NCI-H146 (cell line): ENCODE measurements at places on chromosomes 4 and X.

DNA sequence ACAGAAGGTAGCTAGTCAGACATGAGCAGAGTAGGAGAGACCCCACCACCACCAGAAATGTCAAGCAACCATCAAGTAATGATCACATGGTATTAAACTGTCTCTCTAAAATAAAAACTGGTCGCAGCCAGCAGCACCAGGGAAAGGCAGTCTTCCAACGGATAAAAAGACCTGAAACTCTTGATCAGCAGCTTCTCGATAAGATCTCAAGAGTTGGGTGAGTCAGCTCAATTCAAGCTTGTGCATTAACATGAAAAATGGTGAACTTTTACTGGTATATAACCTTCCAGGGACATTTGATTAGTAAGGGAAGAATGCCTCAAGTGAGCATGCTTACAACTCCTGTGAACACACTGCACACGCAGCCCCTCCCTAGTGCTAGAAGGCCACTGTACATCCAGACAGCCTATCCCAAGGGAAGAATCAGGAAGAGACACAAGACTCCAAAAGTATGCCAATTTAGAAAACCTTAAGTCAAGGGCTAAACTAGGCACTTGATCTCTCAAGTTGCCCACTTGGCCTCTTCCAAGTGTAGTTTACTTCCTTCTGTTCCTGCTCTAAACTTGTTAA lies 270.0 kb upstream of the GNPDA2 start:
- DNase-seq = no peak

DNA sequence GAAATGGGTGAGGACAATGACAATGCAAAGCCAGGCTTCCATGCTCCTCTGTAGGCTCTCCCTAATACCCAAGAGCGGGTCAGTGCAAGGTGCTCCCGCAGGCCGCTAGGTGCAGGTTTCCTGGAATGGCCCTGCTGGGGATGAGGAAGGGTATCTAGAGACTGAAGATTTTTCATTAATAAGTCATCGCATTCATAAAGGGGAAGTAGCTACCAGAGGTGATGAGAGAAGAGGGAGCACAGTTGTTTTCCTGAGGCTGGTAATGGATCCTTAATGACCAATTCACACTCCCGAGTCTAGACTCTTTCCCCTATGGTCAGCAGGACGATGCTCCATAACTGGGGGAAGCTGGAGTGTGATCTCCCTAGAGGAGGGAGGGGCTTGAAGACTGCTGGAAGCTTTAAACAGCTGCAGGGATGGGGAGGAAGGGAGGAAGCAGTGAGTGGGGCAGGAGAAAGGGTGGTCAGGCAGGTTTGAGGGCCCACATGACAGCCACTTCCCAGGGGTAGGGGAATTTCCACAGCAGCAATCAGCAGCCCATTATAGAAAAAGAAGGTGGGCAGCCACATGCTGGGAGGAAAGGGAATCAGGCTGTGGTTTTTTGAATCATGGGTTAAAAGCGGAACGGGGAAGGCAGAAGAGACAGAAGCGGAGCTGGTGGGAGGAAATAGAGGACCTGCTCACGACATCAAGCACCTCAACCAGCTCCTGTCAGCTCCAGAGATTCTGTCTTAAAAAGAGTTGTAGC lies 10.2 kb upstream of the ATP6AP2 start:
- DNase-seq = no peak

DNA sequence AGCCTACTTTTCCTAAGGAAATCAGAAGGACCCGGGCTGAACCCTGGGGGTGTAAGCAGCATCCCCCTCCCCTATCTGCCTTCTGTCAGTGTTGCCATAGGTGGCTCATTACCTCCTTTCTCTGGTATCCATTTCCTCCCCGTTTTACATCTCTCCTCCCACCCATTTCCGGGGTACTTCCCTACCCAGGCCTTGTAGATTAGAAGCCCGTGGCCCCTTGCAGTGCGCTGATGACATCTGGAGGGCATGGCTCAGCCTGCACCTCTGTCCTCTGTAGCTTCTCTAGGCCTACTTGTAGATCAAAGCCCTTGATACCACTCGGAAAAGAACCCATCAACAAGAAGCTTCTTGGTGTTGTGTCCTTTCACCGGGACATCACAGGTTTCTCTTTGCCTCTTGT lies 71.8 kb downstream of the NBDY start:
- DNase-seq = no peak

- no peak for DNase-seq
These were observed 28.2 kb downstream of the FAM149A start for GRCh38 chr4:186132577-186133242.

GRCh38 chr4:94076498-94076897 lies 131.2 kb upstream of the SMARCAD1 start:
- no peak for DNase-seq

- DNase-seq = no peak
These were observed 23.3 kb upstream of the CHRNA9 start for GRCh38 chr4:40311811-40312346.

GRCh38 chrX:52213276-52213675 lies 28.6 kb downstream of the MAGED4 start:
- no peak for DNase-seq

DNA sequence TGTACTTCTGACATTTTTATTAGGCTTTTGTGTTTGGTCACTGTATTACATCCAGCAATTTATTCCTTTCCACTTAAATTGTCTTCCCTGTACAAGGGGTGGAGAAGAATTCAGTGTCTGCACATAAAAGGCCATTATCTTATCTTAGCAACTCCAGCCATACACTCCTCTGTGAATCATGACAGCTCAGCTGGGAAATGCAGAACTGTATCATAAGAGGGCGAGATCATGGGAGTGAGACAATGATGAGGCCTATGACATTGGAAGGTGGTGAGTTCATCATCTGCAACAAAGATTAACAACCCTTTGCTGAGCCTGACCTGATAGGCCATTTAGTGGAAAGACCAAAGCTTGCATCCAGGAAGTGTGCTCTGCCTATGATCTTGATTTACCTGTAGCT lies 33.3 kb downstream of the SLIT2 start:
- DNase-seq = no peak

DNA sequence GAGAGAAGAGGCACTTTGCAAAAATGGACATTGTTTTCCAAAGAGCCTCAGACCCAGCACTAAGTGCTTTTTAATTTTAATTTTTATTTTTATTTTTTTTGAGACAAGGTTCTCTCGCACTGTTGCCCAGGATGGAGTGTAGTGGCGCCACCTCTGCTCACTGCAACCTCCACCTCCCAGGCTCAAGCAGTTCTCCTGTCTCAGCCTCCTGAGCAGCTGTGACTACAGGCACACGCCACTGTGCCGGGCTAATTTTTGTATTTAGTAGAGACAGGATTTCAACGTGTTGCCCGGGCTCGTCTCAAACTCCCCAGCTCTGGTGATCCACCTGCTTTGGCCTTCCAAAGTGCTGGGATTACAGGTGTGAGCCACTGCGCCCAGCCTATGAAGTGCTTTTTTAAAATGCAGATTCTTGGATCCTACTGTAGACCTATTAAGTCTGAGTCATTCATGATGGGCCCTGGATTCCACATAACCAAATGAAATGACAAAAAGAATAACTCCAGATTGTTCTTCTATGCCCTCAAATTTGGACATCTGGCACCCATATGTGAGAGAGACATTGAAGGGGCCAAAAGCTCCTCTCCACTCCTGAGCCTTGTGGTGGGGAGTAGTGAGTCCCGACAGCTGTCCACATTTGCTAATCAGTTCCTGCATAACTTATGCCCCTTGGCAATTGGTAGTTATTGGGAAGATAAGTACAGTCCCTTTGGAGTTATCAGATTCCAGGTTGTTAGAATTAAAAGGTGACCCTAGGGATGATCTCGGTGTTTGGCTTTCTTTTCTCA lies 3.6 kb downstream of the NOCT start:
- no peak for DNase-seq

DNA sequence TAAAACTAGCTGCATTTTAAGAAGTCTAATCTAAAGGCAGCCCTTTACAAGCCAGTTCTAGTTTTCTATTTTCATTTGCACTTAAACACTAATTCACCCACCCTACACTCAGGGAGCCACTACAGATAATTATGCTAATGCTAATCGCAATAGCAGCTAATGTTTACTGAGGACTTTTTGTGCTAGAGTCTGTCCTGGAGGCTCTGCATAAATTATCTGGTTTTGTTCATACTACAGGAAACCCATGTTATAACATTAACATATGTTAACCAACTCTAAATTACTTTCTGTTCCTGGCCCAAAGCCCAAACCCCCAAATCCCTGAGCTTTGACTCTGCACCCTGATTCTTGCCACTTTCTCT lies 480 bp upstream of the RADX start:
- no peak for DNase-seq

DNA sequence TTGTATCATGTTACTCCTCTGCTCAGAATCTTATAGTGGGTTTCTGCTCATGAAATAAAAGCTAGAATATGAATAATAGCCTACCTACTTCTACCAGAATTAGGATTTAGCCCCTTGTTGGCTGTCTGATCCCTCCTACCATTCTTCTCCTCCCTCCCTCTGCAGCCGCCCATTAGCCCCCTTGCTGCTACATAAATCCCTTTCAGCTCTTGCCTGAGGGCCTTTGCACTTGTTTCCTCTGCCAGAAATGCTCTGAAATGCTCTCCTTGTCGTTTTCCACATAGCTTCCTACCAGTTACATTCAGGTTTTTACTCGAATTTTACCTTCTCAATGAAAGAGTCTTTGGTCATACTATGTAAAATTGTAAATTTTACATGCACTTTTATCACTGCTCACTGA lies 159.2 kb downstream of the ADGRL3 start:
- peak; percentile 10 for DNase-seq

DNA sequence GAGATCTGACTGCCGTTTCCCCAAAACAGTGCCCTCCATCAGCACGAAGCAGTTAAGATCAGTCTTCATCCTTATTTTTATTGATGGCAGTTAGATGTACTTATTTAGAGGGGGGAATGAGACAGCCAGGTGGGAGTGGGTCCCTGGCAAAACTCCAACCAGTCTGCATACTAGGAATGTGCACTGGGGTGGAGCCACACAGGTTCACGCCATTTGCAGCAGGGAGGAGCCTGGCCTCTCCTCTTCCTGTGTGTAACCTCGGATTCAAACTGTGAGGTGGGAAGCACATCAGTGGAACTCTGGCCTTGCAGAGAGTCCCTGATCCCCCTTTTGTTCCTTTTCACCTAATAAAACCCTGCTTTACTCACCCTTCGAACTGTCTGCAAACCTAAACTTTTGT lies 987.7 kb upstream of the GRIA3 start:
- no peak for DNase-seq

GRCh38 chr4:88526221-88526815 lies 2.7 kb upstream of the PYURF start:
- no peak for DNase-seq

DNA sequence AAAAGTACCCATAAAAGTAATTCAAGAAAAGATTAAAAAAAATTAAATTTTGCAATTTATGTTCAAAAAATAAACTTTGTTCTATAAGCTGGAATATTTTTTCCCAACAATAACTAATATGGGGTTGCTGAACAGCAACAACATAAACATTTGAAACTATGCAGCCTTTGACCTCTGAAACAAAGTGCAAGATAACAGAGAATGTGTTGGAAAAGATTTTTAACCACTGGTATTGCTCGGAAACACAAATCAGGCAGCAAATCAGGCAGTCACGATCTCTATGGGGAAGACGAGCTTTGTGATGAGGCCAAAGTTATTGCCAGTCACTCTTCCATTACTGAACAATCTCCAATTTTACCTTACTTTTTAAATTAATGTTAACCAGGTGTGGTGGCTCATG lies 332.1 kb downstream of the PABPC4L start:
- no peak for DNase-seq

GRCh38 chr4:55793479-55793878 lies 26.1 kb upstream of the EXOC1L start:
- no peak for DNase-seq

DNA sequence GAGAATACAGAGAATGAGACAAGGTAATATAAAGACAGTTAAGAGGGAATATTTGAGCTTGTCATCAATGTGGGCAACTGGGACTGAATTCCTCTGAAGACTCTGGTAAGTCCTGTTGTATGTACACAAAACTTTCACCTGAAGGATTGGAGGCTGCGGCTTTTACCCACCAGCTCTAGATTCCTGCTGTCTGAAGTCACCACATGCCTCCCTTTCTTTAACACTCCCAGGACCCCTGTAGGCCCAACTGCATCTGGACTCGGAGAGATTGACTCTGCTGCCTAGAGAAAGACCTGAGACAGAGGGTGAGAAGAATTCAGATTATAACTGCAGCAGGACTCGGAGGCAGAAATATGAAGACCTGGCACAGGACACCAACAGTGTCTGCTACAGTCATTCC lies 1048.0 kb downstream of the PDHA2 start:
- no peak for DNase-seq

DNA sequence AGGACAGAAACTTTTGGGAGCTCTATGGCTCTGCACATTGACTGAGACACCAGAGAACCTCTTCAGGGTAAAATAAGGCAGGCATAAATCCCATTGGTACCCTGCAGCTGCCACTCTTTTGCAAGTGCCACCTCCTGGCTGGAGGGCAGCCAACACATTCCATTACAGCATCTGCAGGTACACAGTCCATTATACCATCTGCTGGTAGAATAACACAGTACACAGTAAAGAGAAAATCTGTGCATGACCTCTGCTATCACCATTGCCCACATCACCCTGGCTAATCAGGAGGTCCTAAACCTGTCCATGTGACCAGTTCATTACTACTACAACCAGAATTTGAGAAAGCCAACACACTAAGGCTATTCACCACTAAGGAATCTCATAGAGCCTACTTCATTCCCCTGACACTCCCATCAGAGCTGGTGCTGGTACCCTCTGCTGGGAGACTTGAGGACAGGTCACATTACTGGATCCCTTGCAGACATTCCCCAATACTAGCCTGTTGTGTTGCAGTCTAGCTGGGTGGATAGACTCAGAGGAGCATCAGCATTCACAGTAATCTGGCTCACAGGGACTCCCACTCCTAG lies 176.2 kb upstream of the TACR3 start:
- DNase-seq = no peak

DNA sequence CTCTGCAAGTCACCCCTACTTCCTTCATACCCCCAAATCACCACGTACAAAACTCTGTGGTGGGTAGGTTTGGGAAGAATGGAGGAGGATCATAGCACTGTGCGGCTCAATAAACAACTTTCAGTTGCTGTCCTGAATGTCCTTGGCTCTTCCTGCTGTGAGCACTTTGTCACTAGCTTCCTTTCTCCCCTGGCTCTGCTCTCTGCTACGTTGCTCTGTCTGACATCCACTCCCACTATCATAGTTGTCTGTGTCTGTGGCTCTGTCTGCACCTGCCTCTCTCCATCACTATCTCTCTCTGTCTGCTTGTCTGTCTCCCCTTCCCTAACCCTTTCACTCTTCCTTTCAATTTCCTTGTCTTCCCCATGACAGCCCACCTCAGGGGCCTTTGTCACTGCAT lies 21.2 kb upstream of the SMPX start:
- peak; percentile 2 for DNase-seq
